ENCODE measurements at places on chromosomes 6 and 20.

- DNase-seq: no peak
Measured at GRCh38 chr6:108476376-108476775, 84.3 kb upstream of the FOXO3 start.

- no peak for DNase-seq
Measured at GRCh38 chr20:37198932-37199660, 19.7 kb upstream of the MROH8 start.

DNA sequence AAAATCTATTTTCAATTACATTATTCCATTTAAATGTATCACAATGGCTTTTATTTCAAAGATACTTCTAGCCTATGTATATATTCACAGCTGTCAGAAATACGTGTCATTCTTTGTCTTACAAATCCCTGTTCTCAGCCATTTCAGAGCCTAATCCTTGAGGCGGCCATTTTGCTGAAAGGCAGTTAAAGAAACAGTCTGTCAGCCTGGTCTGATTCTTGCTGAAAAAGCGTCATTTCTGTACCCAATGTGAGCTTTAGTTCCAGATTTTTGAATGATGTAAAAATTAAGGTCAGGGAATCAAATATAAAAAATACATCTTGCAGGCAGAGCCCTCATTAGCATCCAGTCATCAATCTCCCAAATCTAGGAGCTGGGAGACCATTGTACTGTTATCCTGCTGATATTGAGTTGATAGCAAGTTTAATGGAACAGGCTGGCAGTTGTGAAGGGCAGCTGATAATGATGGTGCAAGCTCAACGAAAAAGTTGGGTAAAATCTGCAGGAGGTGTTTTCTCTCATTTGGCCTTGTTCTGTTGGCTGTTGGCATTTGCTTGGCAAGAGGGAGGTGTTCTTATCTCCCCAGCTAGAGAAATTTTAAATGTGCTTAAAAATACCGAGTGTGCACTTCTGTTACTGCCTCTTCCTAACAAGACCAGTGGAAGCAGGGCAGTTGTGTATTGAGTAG is 314.8 kb downstream of the SOX4 start:
- DNase-seq: no peak

DNA sequence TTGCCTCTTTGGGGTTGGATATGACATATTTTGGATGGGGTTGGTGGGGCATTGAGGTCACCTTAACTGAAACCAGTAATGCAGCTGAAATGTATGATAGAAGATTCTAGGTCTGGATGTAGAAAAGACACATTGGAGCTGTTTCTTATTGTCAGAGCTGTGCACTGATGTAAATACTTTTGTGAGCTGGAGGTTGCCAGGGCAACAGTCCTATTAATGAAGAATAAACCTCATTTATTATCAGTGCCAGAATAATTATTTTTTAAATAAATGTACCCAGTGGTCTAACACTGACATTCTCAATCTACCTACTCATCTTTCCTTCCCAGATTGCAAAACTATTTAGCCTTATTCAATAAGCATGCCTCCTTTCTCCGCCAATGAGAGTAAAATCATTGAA is 57.0 kb downstream of the CAP2 start:
- no peak for DNase-seq

GRCh38 chr20:53642196-53643030 is 48.8 kb upstream of the ZNF217 start:
- DNase-seq: no peak

- no peak for DNase-seq
Measured at GRCh38 chr20:23702021-23702420, 13.2 kb upstream of the CST4 start.

GRCh38 chr6:134165561-134166201 is 113.3 kb upstream of the SLC2A12 start:
- no peak for DNase-seq

- no peak for DNase-seq
Measured at GRCh38 chr6:114058435-114058834, 87.5 kb upstream of the HDAC2 start.

- no peak for DNase-seq
Measured at GRCh38 chr6:120478650-120479049, 855.6 kb downstream of the TBC1D32 start.

- DNase-seq: no peak
Measured at GRCh38 chr20:54227751-54228150, 19.9 kb downstream of the PFDN4 start.

GRCh38 chr6:161107779-161108730 is 116.5 kb downstream of the MAP3K4 start:
- no peak for DNase-seq

Data from GM19239 (cell line).